ENCODE measurements at places on chromosomes 11 and 22.

DNA sequence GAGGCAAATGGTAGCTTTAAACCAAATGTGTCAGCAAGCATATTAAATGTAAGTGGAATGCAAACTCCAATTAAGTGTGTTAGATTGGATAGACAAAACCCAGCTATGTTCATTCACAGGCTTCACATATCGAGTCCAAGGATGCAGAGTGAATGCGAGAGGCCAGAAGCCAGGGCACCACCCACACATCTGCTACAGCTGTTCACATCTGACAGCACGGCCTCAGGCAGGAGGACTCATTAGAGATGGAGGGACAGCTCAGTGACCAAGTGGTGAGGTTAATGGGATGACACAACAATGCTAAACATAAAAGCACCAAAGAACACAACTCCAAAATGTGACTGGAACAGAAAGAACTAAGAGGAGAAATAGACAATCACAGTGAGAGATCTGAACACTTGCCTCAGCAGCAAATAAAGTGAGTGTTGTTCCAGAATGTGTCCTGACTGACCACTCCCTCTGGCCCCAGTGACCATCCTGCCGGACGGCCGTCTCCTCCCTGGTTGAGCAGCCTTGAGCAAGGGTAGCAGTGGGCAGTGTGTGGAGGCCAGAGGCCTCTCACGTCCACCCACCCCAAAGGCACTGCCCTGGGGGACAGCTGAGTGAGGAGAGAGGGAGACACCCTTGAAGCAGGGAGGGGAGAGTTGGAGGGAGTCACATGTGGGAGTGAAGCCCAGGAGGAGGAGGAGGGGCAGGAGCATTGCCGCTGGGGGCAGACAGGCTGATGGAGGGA is 23.8 kb downstream of the ALG12 start:
- no peak for DNase-seq

GRCh38 chr11:86629045-86629706 is 43.2 kb downstream of the ME3 start:
- DNase-seq = no peak

DNA sequence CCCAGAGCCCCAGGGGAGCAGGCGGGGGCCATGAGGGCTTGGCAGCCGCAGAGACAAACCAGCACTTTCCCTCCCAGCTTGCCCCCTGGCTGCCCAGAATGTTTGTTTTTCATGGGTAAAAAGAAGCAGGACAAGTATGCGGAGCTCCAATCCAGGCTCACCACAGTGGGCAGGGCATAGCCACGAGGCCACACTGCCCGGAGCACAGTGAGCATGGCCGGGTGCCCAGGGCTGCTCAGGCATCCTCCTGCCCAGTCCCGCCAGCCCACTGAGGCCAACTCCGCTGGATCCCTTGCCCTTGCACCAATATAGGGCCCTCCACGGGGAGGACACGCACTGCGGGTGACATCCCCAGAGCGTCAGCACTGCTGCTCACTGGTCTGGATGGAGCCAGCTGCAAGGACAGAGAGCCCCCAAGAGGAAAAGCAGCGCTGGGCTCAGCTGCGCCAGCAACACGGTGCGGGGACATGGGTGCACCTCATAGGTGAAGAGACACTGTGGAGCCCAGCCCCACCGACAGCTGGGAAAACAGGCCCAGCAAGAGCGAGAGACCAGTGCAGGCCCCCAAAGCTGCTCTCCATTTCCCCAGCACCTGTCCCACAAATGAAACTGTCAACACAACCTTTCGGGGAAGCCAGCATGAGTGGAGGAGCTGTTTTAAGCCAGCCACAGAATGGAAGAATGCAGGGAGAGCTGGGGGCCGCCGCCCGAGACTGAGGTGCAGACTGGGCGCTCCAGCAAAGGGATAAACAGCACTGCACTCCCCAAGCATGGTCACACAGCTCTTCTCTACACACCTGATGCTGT is 24.8 kb downstream of the ARVCF start:
- DNase-seq = no peak

GRCh38 chr11:17807034-17807433 is 72.5 kb downstream of the KCNC1 start:
- DNase-seq = no peak

DNA sequence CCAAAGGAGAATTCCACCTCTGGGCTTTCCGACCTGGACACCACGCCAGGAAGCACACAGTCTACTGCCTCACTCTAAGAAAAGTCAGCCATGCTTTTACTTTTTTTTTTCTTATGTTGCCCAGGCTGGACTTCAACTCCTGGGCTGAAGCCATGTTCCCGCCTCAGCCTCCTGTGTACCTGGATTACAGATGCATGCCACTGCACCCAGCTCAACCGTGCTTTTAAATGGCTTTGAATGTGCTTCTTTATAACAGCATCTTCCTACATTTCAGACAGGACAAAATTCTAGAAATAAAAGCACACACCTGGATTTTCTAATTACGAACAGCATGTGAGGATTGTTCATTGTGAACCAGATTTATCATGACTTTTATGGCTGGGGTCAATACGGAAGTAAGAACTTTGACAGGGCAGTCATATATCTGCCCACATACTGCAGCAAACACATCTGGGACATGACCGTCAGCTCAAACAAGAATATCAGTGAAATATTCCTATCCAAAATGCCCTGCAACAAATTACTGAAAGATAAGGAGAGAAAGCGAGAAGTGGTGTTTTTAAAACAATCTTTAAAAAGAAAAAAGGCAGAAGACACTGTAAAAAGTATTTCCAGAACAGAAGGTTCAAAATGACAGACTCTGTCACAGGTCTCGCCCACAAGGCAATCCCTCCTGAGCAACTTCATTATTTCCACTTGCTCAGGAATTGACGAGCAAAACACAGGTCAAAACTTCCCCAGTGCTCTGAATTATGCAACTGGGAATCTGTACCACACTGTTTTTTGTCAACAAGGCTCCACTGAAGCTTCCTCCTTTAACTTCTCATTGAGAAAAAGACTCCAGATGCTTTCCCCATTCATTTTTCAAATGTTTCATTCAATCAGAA is 42.1 kb downstream of the PACSIN2 start:
- DNase-seq = no peak

GRCh38 chr11:86202013-86202336 is 42.6 kb upstream of the EED start:
- DNase-seq = no peak

DNA sequence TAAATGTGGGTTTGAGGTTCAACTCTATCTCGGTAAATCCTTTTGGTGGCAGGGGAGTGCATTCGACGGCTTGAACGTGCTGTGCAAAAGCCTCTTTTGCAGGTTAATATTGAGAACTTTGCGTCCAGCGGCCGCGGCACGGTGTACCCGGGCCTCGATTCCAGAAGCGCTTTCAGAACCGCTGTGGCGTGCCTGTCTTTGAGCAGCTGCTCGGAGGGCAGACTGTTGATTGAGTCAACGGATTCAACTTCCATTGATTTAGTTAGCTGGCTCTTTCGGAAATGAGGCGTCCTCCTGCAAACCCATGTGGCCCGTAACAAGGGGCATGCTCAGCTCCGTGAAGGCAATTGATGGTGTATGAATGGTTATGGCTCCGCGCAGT is 1247.8 kb downstream of the BRD1 start:
- DNase-seq = no peak

DNA sequence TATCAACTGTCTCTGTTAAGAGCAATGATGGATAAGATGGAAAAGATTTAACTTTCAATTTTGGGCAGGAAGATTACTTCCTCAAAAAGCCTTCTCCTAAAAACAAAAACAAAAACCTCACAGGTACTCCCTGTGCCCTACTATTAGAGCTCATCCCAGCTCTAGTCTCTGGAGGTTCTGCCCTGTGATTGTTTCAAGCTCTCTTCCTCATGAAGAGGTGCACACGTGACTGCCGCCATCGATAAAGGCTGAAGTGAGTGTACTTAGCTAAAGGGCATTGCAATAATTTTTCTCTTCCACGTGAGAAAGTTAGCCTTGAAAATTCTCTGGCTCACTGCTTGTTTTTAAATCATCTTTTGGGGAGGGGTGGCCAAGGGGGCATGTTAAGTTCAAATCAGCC is 36.6 kb downstream of the MPPED2 start:
- no peak for DNase-seq

DNA sequence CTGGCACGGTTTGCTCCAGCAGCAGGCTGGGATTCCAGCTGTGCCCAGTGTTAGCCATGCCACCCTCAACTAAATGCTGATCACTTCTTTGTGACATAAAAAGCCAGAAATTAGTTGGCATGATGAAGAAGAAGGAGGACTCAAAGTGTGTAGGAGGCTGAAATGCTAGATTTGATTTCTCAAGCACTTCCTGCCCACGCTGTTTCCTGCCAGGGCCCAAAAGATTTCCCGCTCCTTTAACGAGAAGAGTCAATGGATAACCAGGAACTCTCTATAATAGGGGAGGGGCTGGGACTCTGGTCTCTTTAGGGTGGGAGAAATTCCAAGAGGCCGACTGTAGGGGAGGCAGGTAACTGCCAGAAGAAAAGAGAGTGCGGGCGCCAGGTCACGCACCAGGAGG is 26.4 kb downstream of the APOL3 start:
- DNase-seq = no peak

DNA sequence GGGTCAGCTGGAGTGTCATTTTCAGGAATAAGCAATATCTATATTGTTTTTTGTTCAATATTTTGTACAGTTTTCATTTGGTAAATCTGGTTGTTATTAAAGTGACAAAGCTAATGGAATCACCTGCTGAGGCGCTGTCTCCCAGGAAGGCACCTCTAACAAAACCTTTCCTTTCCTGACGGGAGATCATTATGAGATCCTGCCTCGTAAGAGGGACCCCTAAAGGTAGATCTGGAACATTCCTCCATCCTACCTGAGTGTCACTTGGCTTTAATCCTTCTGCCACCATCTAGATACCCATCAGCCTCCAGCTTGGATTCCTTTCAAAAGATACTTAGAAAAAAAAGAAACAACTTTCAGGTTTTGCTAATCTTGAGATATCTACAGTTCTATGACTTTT is 157.7 kb downstream of the FAT3 start:
- DNase-seq = no peak

DNA sequence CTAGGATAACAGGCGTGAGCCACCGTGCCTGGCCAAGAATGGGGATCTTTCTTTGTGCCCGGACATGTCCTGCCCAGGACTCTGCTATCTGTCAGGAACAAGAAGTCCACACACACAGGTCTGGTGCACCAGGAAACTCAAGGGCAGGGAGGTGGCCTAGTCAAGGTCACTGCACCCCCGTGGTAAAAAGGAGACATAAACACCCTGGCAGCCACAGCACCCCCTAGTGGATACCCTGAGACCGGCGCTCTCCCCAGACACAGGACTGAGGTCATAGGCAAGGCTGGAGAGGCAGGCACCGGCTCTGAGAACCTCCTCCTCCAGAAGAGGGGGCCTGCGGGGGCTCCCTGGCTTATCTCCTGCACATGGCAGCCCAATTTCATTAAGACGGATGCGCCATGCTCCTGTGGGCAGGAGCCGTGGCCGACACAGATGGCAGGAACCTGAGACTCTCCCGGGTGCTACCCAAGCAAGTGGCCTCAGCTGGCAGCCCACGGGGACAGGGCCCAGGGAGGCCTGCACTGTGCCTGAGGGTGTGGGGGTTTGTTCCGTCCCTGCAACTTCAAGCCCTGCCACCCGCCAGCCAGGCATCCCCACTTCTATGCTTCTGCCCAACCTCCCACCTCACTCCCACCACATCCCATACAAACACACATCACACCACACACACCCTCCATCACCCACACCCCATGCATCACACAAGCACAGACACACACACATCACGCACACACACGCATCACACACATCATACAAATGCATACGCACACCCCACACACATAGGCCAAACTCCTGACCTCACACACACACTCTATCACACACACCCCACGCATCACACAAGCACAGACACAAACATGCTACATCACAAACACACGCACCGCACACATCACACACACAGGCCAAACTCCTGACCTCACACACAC is 19.6 kb downstream of the MACROD1 start:
- no peak for DNase-seq

DNA sequence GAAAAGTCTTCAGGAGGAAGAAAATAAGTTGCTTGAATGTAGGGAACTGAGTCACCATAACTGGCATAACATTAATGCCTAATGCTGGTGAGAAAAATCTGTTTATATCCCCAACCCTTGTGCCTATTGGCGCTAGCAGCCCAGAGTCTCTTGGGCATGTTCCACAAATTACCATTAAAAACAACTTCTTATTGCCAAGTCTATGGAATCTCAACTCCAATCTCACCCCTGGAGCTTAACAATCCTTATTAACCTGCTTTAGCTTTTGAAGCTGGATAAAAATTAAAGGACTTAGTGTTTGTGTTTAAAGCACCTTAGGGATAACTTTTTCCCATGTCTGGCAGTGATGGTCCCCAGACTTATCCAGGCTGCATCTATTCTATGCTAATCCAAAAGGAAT is 143.0 kb downstream of the APIP start:
- DNase-seq = no peak

- DNase-seq = no peak
Observed at GRCh38 chr11:75565916-75566762, 4.1 kb downstream of the SERPINH1 start.

DNA sequence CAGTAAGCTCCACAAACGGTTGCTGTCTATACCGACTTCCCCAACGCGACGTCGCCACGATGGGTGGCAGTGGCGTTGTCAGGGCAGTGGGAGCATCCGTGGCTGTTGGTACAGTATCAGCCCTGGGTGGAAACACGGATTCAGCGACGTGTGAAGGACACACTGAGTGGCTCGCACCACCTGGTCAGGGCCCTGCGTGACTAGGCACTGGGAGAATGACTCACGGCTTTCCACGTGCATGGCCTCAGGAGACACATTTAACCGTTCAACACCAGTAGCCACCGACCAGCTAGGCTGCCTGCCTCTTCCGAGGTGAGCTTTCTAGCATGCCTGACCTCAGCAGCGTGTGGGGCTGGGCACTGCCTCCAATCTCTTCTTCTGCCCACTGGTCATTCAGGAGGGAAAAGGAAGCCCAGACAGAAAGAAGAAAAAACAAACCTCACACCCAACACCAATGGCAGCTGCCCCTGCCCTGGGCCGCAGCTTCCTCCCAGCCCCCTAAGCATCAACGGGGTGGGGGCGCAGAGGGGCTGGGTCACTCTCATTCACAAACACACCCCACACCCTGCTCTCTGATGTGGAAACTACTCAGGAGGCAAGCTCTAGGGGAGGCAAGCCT is 59.0 kb downstream of the MYH9 start:
- no peak for DNase-seq

Measured in fibroblast of skin of left quadriceps (primary cell).